ENCODE measurements at places on chromosomes 1 and 21.

DNA sequence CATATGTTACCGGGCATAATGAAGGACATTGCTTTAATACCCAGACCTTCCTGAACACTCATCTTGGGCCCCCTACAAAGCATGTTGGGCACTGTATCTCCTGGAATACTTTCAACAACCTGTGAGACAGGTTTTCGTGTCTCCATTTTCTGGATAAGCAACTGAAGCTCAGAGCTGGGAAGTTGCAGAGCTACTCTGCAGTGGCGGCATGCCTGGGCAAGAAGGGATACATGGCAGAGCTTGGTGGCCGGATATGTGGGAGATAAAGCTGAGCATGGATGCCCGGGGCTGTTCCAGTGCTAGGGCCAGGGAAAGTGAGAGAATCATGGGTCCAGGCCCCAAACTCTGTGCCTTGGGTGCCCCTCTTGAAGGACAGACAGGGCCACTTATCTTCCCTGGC lies 71.6 kb upstream of the KCND3 start:
- DNase-seq = no peak

DNA sequence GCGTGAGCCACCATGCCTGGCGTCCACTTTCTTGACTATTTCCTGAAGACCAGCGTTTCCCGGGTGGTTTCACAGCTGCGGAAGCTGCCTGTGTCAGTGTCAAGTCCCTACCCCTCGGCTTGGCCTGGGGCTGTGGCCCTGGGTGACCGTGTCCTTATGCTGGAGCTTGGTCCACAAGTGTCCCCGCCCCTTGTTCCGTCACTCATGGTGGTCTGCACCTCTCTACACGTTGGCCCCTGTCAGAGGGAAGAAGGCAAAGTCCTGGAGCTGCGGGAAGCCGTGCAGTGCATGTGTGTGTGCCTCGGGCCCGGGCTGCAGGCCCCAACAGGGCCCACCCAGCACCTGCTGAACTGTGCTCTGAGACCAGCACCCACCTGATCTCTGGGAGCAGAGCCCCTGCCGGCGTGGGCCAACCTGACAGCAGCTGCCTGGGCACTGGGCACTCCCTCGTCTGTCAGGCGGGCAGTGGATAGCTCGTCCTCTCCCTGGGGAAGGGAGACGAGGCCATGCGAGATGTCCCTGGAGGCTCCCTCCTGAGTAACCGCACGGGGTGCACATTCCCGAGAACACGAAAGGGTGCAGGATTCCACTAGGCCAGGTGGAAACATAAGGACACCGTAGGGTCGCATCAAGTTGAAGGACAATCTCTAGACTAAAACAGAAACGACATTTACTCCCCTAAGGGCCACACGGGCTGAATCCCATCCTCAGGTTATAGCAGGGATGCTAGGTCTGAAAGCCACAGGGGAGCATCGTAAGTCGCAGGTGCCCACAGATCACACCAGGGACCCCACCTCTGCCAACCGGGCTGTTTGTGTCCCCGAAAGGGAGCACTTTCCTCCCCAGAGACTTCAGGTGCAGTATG lies 2.4 kb upstream of the C1orf159 start:
- no peak for DNase-seq

- DNase-seq = no peak
These were observed 4.3 kb upstream of the IKBKE start for GRCh38 chr1:206465951-206466350.

DNA sequence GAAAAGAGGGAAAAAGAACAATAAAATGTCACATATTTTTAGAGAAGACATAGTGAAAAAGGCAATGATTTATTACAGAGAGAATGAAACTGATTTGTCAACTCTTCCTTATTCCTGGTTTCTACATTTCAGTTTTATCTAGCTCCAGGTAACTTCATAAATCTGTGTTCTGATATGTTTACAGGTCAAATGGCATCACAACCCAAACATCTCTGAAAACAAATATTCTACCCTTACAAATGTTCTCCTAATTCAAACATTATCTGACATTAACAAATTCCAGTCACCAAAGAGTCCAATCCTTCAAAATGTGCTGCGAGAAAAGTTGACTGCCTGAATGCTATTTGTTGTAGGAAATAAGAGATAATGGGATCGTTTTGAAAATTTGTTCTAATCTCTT lies 20.2 kb downstream of the EXTL2 start:
- DNase-seq = no peak

DNA sequence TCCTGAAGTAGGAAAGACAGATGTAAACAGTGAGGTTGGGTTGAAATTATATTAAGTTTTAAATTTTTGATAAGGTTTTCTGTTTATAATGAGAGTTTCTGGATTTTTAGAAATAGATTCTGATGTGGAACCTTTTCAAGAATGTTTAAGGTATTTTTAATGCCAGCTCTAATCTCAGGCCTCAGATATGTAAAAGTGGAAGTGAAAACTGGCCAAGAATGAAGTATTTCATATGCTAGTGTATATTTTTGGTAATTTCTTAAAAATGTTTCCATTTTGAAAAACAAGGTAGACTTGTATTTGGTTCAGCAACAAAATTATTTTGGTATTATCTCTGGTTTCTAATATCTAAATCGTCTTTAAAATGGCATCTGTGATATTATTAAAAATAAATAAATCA lies 14.4 kb downstream of the IFNAR1 start:
- DNase-seq = no peak

DNA sequence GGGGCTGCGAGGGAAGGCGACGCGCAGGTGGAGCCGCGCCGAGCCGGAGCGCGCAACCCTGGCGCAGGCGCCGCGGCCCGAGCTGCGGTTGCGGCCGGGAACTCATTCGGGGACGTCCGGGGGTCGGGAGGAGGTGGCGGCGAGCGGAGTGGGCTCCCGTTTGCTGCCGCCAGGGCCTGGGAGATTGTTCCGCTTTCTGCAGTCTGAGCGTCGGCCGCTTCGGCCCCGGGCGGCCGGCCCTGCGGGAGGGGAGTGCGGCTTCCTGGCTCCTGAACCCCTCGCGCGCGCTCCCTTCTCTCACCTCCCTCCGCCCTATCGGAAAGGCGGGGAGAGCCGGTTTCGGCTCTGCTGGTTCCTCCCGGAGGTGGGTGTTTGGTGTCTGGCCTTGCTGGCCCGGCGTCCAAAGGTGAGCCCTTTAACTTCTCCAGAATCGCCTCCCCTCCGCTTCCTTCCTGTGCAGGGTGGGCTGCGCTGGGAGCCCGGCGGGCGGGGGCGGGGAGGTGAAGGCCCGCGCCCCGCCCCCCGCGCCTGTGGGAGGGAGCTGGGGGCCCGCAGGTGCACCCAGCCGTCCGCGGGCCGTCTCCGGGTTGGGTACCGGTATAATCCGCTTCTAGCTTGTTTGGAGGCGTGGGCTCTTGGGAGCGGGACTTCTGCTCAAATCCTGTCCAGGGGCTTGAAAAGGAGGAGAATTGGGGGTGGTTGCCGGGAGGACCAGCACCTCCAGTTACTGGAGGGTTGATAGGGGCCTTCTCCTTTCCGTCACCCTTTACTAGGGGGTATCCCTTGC lies 683 bp downstream of the LRRC8D start:
- DNase-seq = peak; percentile 27

DNA sequence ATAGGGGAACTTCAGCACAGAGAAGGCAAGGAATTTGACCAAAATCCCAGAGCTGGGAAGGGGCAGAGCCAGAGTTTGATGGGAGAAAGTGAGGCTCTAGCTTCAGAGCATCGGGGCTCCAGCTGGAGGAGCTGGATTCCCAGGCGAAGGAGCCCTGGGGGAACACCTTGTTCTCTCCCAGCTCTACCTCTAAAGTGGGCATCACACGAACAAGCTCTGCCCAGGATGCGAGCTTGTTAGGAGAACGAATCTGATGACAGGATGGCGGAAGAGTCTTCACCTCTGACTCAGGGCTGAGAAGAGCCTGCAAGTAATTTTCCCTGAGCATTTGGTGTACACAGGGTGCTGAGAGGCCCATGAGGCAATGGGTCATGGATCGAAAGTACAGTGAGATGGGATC lies 22.0 kb downstream of the TNNT2 start:
- DNase-seq = no peak

GRCh38 chr1:158577561-158577960 lies 2.1 kb downstream of the OR10X1 start:
- no peak for DNase-seq

DNA sequence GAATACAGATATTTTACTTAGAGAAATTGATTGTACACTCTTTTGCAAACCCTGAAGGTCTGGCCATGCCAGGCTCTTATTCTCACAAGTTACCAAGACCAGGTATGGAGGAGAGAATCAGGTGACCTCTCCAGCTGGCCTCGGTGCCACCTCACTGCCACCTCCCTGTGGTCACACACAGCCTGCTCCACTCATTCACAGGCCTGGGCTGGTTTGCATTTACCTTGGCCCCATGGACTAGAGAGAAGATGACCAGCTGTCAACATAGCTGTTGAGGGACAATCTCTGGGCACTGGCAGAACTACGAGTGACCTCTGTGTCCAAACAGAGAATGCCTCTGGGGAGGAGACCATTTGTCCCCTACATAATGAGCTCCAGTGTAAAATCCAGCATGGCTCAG lies 291.2 kb upstream of the RUNX1 start:
- DNase-seq = no peak

- no peak for DNase-seq
These were observed 190.1 kb downstream of the HLX start for GRCh38 chr1:221069178-221069903.

GRCh38 chr1:23202263-23202749 lies 15.0 kb downstream of the HTR1D start:
- no peak for DNase-seq

All from activated CD4-positive, alpha-beta T cell treated with anti-CD3 and anti-CD28 coated beads, Interleukin-2, amount 50 U/mL, for 24 hours (primary cell).